ENCODE measurements at places on chromosomes 2 and 18.

DNA sequence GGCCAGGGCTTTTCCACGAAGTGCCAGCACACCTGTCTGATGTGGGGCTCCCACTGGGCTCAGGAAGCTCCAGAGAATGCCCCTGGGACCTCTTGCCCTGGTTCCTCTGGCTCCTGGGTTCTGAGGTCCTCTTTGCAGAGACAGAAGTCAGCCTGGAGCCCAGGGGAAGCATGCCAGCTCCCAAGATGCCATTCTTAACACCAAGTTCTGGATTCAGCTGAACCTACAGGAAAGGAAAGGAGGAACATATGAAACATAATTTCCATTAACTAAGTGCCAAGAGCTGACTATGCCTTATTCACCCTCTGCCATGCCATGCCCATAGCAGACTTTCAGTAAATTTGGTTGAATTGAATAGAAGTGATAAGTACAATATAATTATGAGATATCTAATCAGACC, 21.9 kb downstream of the FAM124B start:
- DNase-seq: no peak
- H3K27ac ChIP-seq: no peak overlapping the region
- H3K4me1 ChIP-seq: no peaks in the 10 kb centered on the region
- H3K36me3 ChIP-seq: no peaks in the 10 kb centered on the region
- no peak overlapping the region for H3K4me3 ChIP-seq

GRCh38 chr2:20208476-20208859, 16.5 kb downstream of the SDC1 start:
- no peak overlapping the region for H3K4me3 ChIP-seq
- H3K36me3 ChIP-seq: no peaks in the 10 kb centered on the region
- H3K27me3 ChIP-seq: no peaks in the 10 kb centered on the region
- peaks cover 63% of the 10 kb centered on the region for H3K4me1 ChIP-seq
- H3K27ac ChIP-seq: peak overlapping the region; percentile 82
- no peak for DNase-seq

- no peaks in the 10 kb centered on the region for H3K4me1 ChIP-seq
- H3K27ac ChIP-seq: no peak overlapping the region
- no peaks in the 10 kb centered on the region for H3K27me3 ChIP-seq
- no peak overlapping the region for H3K4me3 ChIP-seq
- no peak for DNase-seq
Observed at GRCh38 chr2:219736209-219736608, 108.8 kb downstream of the SLC4A3 start.

- no peaks in the 10 kb centered on the region for H3K36me3 ChIP-seq
- no peak overlapping the region for H3K27ac ChIP-seq
- no peaks in the 10 kb centered on the region for H3K27me3 ChIP-seq
- H3K4me1 ChIP-seq: no peaks in the 10 kb centered on the region
- no peak for DNase-seq
Observed at GRCh38 chr2:66733364-66733999, 298.6 kb downstream of the MEIS1 start.

GRCh38 chr2:224594840-224595239, 9.7 kb upstream of the CUL3 start:
- H3K36me3 ChIP-seq: no peaks in the 10 kb centered on the region
- H3K4me3 ChIP-seq: no peak overlapping the region
- no peak for DNase-seq
- no peaks in the 10 kb centered on the region for H3K27me3 ChIP-seq
- H3K4me1 ChIP-seq: no peaks in the 10 kb centered on the region

- no peak for DNase-seq
- H3K36me3 ChIP-seq: peaks cover 52% of the 10 kb centered on the region
- no peaks in the 10 kb centered on the region for H3K27me3 ChIP-seq
- H3K4me1 ChIP-seq: no peaks in the 10 kb centered on the region
- no peak overlapping the region for H3K4me3 ChIP-seq
Observed at GRCh38 chr2:158635961-158636601, 159.0 kb upstream of the DAPL1 start.

GRCh38 chr2:196370381-196370780, 199.0 kb upstream of the STK17B start:
- H3K4me3 ChIP-seq: no peak overlapping the region
- no peaks in the 10 kb centered on the region for H3K27me3 ChIP-seq
- peaks cover 8% of the 10 kb centered on the region for H3K4me1 ChIP-seq
- H3K36me3 ChIP-seq: no peaks in the 10 kb centered on the region
- DNase-seq: no peak
- no peak overlapping the region for H3K27ac ChIP-seq

DNA sequence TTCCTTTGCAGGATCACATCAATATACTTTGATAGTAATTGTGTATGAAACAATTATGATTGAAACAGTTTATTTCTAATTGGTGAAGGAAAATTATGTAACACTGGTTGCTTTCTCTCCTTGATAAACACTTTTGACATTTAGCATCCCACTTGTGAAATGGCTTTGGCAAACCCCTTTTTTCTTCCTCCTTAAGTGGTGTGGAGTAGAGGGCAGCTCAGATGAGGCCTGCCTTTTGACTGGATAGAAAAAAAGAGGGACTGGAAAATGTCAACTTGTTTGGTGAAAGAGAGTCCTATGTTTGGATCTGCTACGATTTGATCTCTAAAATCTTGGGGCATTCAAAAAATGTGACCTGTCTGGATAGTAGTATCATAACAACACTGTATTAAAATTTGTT, 318.3 kb downstream of the MEIS1 start:
- peaks cover 8% of the 10 kb centered on the region for H3K4me1 ChIP-seq
- no peaks in the 10 kb centered on the region for H3K36me3 ChIP-seq
- no peaks in the 10 kb centered on the region for H3K27me3 ChIP-seq
- DNase-seq: no peak
- H3K27ac ChIP-seq: no peak overlapping the region

DNA sequence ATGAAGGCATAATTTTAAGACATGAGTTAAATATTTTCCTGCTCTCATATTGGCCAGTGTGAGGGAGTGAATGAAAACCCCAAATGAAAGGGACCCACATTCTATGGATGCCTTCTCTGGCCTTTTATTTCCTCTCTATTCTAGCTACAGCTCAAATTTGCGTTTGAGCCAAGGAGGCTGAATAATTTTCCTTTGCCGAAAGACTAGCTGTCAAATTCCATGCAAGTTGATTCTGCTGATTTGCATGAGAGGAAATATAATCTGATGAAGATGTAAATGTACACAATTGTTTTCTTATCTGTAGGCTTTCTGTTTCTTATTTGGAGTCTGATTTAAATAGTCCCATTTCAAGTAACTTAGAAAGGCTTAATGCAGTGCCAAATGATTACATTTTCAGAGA, 438.4 kb upstream of the SPRED2 start:
- no peaks in the 10 kb centered on the region for H3K4me1 ChIP-seq
- H3K36me3 ChIP-seq: no peaks in the 10 kb centered on the region
- H3K27ac ChIP-seq: no peak overlapping the region
- no peak for DNase-seq
